Gastroesophageal sphincter (tissue), 4 donors: ENCODE measurements at places on chromosomes 1 and 21. TPM values are rescaled to one million over a fixed set of nuclear protein-coding genes. Genes with fewer than 3 reads are reported as not detected.
A peak's percentile ranks its signal among the peaks of the same experiment; 100 is the strongest.

The ZNF593OS gene
- total RNA-seq = not detected

GRCh38 chr1:179167418-179167777, 62.1 kb downstream of the ABL2 start:
- ATAC-seq = no peak

The FDPS gene
- 88.4 TPM for total RNA-seq

GRCh38 chr1:20404466-20404865, 81.5 kb downstream of the CAMK2N1 start:
- ATAC-seq = no peak

The PEA15 gene
- total RNA-seq = 227 TPM

DNA sequence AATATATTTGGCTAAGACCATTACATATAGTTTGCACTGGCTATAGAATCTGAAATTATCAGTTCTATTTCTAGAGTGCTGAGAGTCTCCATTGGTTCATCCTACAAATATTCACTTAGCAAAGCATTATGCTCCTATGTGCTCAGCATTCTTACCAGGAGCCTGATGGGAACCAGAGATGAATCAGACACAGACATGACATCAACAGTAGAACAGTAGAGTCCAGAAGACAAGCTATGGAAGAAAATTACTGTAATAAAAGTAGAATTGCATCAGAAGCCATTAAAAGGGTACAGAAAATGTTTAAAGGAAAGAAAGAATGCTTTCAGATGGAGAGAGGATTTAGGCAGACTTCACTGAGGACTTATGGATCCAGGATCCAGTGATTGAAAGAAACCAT, 271.7 kb upstream of the SNX7 start:
- no peak for ATAC-seq

The FCRL2 gene
- total RNA-seq = not detected

The HMGCS2 gene
- total RNA-seq = not detected

DNA sequence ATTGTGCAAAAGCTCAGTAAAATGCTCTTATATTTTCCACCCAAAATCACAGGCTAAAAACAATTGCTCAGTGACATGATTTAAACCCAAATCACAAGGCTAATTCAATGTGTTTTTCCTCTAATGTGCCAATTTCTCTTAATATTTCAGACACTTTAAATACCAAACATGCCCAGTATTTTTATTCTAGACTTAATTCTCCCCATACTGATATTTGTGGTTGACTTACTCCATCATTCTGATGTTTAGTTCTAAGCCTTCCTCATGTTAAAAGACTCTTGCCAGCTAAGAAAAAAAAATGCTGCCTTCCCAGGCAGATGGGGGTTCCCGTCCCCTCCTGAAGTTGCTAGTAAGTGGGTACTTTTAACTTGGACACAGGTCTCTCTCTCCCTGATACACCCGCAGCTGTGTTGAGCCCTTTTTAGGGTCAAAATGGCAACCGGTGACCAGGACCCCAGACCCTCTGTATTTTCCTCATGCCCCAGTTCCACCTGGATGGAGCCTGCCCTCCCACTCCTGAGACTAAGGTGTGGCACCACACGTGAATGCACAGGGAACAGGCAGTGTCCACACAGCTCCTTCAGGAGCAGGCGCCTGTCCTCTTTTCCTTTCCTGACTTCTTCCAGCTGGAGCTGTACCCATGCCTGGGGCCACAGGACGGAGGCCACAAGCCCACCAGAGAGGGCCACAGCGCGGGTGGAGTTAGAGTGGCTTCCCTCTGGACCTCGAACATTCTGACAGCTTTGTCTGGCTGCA, 118.9 kb downstream of the RIPK4 start:
- ATAC-seq = no peak

The LHX4 gene
- not detected for total RNA-seq

- peak; percentile 76 for ATAC-seq
These were observed 7.1 kb upstream of the UBXN10 start for GRCh38 chr1:20178634-20179370.

The AHDC1 gene
- total RNA-seq = 21.8 TPM

- ATAC-seq = peak; percentile 30
These were observed 20.9 kb downstream of the S1PR1 start for GRCh38 chr1:101257500-101258325.

- ATAC-seq = peak; percentile 45
These were observed 708 bp downstream of the CDA start for GRCh38 chr1:20589331-20590278.

GRCh38 chr1:168829876-168830275, 100.9 kb upstream of the DPT start:
- no peak for ATAC-seq

GRCh38 chr1:68497358-68497698, 446 bp upstream of the DEPDC1 start:
- ATAC-seq = no peak

The FAM3B gene
- not detected for total RNA-seq

DNA sequence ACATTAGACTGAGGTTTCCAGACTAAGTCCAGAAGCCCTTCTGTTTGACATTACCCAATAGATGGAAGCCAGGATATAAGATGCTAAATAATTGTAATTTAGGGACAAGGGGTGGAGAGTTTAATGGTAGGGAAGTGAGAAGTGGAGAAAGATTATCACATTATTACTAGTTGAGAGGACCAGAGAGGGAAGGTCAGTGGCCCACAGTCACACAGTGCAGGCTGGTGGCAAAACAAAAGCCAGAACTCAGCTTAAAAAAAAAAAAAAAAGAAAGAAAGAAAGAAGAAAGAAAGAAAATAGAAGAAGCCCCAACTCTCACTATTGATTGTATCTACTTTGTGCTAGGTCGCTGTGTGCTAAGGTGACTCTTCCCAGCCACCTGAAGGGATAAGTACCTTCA, 41.6 kb upstream of the WNT4 start:
- no peak for ATAC-seq

The SLC30A10 gene
- total RNA-seq = not detected

DNA sequence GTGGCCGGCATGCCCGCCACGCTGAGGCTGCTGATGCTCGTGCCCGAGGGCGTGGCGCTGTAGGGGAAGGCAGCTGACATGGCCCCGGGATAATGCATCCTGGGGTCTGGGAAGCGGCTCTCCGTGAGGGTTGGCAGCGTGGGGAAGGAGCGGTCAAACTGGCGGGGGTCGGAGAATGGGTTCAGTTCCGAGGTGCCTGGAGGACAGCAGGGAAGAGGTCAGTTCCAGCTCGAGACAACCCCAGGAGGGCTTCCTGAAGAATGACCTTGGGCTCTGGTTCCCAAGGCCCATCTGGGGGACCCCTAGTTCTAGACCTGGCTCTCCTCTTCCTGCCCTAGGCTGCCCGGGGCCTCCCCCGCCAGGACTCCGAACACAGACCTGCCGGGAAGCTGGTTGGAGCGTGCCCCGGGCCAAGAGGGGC, 27.6 kb downstream of the RUNX3 start:
- no peak for ATAC-seq

GRCh38 chr1:65170511-65171142, 22.6 kb downstream of the AK4 start:
- ATAC-seq = peak; percentile 61

The CALML6 gene
- total RNA-seq = 0.40 TPM
